Cerebellum (tissue), 4 donors: ENCODE measurements at places on chromosomes 1 and 21. TPM values are rescaled to one million over a fixed set of nuclear protein-coding genes. Genes with fewer than 3 reads are reported as not detected.

Gene REG4
- not detected for total RNA-seq

Gene AKR7A2
- 30.4 TPM for total RNA-seq

Gene RAVER2
- total RNA-seq = 21.4 TPM

Gene NPHS2
- total RNA-seq = not detected
